ENCODE measurements at places on chromosomes 3 and 15. TPM values are rescaled to one million over a fixed set of nuclear protein-coding genes. Genes with fewer than 3 reads are reported as not detected.

Gene ARHGEF26
- total RNA-seq: 0.33 TPM

Gene RFC4
- 32.0 TPM for total RNA-seq

Gene B4GALT4
- 4.2 TPM for total RNA-seq

Gene MAP6D1
- total RNA-seq: 3.0 TPM

Gene GPR156
- not detected for total RNA-seq

Gene NCK1
- 150 TPM for total RNA-seq

Gene SAMMSON
- total RNA-seq: not detected

Gene CAMK2N2
- total RNA-seq: not detected

Gene SLC38A3
- total RNA-seq: not detected

Gene GPR171
- not detected for total RNA-seq

Gene FAM174B
- total RNA-seq: 37.7 TPM

Gene GCNT3
- total RNA-seq: not detected

Gene CAMKV
- not detected for total RNA-seq

Gene GOLGA6B
- not detected for total RNA-seq

Gene BRK1
- 117 TPM for total RNA-seq

Gene MOBP
- not detected for total RNA-seq

Gene SERPINI1
- 1.5 TPM for total RNA-seq

Gene UBE3A
- total RNA-seq: 72.5 TPM

Gene INSYN1
- total RNA-seq: not detected

Gene TGM4
- 0.14 TPM for total RNA-seq

Gene DNAH12
- under 0.01 TPM for total RNA-seq

Gene EBLN2
- total RNA-seq: 5.2 TPM

Gene ANKRD63
- not detected for total RNA-seq

Gene CPLX3
- total RNA-seq: not detected

Gene MGLL
- total RNA-seq: 73.0 TPM

Gene SLC2A2
- total RNA-seq: not detected

Gene GOLGA6L10
- total RNA-seq: 0.65 TPM

Gene ADAMTS7
- total RNA-seq: 19.3 TPM

Gene KAT2B
- total RNA-seq: 18.7 TPM

Gene ST8SIA2
- total RNA-seq: under 0.01 TPM

Gene GRAMD2A
- total RNA-seq: 0.17 TPM

Gene MBD4
- 26.4 TPM for total RNA-seq

Gene ZNF197
- 11.4 TPM for total RNA-seq

Gene RTP2
- not detected for total RNA-seq

Gene OCA2
- total RNA-seq: not detected

Gene ELL3
- total RNA-seq: 2.9 TPM

Gene GOLGA6L4
- 2.0 TPM for total RNA-seq

Gene MKRN2OS
- total RNA-seq: not detected

Gene AMIGO3
- total RNA-seq: 1.0 TPM

Gene A4GNT
- not detected for total RNA-seq

Gene TMEM62
- total RNA-seq: 21.4 TPM

Measured in dermis blood vessel endothelial cell (primary cell).